ENCODE measurements at places on chromosomes 11 and 22.
A peak's percentile ranks its signal among the peaks of the same experiment; 100 is the strongest.

DNA sequence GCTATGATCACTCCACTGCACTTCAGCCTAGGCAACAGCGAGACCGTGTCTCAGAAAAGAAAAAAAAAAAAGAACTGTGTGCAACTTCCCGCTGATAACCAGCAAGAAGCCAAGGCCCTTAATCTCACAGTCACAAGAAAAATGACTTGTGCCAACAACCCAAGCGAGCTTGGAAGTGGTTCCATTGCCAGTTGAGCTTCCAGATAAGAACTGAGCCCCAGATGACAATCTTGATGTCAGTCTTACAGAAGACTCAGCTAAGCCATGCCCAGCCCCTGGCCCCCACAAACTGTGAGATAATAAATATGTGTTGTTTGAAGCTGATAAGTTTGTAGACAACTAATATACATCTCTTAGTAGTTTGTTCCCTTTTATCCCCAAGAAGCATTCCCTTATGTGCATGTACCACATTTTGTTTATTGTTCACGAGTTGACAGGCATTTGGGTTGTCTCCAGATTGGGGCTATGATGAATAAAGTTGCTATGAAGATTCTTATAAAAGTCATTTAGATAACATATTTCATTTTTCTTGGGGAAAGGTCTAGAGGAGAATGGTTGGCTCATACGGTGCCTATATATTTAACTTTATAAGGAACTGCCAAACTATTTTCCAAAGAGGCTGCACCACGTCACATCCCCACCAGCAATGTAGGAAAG lies 85.9 kb downstream of the TIMP3 start:
- DNase-seq: no peak

GRCh38 chr11:42175203-42175602 lies 715.8 kb upstream of the LRRC4C start:
- no peak for DNase-seq

DNA sequence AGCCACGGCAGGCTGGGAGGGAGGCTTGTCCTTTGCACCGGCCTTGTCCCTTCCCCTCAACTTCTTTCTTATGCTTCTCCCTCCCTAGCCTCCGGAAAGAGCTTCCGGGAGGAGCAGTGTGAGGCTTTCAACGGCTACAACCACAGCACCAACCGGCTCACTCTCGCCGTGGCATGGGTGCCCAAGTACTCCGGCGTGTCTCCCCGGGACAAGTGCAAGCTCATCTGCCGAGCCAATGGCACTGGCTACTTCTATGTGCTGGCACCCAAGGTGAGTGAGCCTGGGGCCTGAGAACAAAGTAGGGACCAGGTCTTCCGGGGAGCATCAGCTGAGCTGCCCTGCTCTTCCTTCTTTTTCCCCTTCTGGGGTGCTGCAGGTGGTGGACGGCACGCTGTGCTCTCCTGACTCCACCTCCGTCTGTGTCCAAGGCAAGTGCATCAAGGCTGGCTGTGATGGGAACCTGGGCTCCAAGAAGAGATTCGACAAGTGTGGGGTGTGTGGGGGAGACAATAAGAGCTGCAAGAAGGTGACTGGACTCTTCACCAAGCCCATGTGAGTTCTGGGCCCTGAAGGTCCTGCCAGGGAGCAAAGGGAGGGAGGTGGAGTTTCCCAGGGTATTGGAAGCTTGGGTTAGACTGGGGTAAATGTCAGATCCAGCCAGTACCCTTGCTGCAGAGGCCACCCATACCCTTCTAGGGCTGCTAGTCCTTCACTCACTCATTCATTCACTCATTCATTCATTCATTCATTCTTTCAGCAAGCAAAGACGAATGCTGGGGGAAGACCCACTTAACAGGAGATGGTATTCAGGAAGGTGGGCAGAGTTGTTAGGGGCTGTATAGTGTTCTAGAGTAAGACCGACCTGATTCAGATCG lies 22.6 kb downstream of the ADAMTS15 start:
- DNase-seq: no peak

- no peak for DNase-seq
Observed at GRCh38 chr11:116294630-116295029, 478.2 kb downstream of the BUD13 start.

GRCh38 chr11:45092901-45093760 lies 53.3 kb upstream of the PRDM11 start:
- DNase-seq: peak; percentile 28

DNA sequence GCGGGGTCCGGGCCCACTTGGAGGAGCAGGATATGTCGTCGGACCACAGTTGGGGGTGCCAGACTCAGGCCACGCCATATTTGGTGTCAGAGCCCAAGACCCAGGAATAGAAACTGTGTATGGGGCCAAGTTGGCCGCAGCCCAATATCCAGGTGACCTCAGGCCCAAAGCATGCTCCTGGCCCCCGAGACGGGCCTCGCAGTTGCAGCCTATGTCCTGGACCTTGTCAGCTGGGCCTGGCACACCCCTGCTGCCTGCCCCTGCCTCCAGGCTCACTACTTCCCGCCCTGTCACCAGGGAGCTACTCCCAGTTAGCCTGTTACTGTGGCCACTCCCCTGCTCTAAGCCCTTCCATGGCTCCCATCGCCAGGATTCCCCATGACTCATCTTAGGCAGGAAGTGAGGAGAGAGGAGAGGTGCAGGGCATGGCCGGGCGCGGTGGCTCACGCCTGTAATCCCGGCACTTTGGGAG lies 23.1 kb downstream of the A4GALT start:
- no peak for DNase-seq

GRCh38 chr22:22076932-22077703 lies 94.5 kb upstream of the TOP3B start:
- DNase-seq: no peak

GRCh38 chr11:63670433-63671321 lies 499 bp downstream of the ATL3 start:
- DNase-seq: peak; percentile 48

DNA sequence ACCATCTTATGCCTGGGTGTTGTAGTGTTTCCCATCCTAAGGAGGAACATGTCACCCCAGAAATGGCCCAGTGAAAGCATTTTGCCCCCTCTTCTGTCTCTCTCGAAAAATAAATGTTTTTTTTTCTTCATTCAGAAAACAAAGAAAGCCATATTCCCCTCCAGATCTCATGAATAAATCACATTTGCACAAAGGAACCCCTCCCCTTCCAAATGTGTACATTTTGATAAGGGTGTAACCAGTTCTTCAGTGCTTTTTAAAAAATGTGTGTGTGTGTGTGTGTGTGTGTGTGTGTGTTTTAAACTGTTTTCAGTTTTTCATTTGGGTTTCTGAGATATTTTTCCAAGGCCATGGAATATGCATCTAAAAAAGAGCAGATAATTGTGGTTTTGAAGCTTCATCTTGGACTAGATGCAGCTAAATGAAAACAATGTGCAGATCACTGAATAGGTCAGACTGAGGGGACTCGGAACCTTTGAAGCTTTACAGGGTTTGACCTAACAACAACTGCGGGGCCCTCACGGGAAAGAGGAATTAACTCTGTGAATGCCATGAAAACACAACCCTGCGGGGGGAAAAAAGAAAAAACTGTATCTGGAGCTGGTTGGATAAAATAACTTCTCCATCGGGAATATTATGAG lies 76.4 kb downstream of the YAP1 start:
- no peak for DNase-seq

DNA sequence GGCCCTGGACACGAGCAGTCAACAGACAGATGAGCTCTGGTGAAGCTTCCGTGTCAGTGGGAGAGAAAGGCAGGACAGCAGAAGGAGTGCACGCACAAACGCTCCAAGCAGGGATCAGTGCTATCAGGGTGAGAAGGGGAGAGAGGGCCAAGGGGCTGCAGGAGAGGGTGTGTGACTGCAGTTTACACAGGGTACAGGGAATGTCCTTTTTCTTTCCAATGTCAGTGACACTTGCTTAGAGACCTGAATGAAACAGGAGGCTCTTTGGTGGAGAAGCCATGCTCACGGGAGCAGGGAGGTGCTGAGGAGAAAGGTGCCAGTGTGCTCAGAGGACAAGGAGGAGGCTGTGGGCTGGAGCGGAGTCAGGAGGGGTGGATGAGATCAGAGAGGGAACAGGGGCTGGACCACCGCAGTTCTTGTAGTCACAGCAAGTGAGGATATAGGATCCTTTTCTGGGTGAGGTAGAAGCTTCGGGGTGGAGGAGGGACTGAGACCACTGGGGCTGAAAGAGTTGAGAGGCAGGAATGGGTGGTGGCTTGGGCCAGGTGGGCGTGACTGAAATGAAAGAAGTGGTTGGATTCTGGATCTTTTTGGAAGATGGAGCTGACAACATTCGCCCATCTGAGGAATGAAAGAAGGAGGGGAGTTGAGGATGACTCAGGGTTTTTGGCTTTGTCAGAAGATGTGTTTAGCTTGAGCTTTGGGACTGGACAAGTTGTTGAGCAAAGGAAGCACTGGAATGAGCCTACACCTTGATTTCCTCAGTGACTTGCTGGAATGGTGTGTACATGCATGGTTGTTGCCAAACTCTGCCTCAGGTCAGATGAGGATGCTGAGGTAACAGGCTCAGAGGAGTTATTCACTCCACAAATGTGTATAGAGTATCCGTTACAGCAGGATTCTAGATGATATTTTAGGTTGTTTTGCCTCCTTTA lies 87.9 kb downstream of the ADAMTS15 start:
- no peak for DNase-seq

- no peak for DNase-seq
Observed at GRCh38 chr11:72078477-72078876, 1.9 kb downstream of the NUMA1 start.

DNA sequence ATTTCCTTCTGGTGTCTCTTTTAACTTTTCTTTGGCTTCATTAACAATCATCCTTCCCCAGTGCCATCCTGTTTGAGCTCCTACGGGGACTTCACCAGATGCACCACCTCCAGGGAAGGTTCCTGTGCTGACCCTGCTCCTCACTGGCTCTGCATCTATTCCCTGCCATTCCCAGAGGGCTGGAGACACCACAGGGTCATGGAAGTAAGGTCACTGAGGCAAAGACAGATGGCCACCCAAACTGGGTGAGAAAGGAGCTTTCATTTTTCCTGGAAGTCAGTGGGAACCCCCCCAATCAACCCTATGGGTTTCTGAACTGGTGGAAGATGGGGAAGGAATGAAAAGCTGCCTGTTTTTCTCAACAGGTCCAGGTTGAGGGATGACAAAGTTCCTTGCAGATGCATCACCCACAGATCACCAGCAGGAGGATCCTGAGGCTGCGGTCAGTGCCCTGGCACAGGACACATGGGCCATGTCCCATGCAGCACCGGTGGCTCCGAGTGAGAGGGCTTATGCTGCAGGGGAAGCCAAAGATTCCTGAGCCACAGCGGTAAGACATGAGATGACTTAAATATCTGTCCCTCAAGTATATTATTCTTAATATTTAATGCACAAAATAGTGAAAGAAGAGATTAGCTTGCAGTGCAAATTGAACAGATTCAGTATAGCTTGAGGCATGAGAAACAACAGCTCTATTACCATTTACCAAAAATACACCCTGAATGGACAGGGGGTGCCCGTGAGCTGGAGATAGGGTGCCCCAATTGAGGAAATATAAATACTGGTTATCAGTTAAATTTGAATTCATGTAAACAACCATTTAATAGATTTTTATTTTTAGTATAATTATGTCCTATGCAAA lies 73.0 kb upstream of the VPREB1 start:
- DNase-seq: no peak

DNA sequence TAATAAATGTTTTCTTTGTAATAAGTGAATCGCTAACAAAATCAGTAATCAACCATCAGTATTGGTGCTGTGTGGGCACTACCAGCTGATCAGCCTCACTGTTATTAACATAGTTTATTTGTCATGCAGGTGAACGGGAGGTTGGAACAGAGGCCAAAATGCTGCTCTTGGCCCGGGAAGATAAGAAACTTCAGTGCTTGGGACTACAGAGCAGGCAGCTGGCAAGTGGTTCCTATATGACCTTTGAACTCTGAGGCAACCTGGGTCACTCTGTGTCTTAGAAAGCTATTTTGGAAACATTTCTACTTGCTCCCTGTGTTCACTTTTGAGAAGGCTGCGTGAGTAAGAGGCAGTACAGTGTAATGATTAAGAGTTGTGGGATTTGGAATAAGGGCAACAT lies 36.5 kb upstream of the DNAJB13 start:
- DNase-seq: no peak

DNA sequence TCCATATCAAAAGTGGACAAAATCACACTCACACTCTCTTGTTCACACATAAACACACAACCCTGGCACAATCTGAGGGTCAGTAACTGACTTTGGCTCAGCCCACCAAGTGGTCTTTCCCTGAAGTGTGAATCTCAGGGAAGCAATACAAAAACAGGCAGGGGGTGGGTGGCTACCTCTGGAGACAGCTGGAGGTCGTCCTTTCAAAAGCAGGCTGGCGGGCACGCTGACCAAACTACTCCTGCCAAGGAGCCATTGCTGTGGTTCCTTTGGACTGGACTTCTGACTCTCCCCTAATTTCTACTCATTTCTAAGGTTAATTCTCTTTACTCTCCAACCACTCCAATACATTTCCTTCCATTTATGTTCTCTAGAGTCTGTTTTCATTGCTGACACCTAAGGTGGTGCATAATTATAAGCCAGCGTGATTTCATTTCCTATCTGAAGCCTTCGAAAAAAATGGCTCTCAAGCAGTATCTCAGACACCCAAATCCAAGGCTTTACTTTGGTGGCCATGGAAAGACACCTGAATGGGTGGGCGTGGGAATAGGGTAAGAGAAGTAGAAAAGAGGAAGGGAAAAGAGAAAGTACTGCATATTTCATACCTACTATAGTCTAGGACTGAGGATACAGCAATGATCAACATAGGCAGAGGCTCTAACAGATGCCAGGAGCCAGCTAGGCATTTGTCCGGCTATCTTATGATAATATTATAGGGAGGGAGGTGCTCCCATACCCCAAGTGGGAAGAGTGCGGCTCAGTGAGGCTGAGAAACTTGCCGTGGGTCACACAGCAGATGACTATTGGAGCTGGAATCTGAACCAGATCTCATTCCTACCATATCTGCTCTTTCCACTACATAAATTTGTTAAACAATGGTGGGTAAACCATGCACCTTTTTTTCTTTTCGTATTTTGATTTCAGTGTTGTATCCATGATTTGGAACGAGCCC lies 22.0 kb downstream of the FZD4 start:
- no peak for DNase-seq

DNA sequence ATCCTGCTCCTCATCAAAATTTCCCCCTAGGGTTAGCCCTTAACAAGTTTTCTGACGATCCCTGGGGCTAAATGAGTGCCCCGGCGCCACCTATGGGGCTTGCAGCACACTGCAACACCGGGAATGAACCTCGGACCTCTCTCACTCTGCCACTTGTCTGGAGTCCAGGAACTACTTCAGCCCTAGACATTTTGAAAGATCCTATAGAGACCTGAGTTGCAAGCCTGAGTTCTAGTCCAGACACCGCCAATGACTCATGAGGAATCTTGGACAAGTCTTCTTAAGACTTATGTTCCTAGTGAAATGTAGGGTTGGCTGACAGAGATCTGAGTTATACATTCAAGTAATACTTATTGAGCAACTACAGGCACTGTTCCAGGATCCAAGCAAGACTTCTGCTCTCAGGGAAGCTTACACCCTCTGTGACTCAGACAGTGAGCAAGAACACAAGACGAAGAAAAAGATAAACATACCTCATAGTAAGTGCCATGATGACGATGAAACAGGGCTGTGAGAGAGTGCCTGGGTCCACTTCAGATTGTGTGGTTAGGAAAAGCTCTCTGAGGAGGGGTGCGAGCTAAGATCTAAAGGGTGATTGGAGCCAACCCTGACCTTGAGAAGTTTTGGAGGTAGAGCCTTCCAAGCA lies 10.2 kb upstream of the STK33 start:
- peak; percentile 37 for DNase-seq

GRCh38 chr11:20087118-20087521 lies 73.2 kb downstream of the DBX1 start:
- DNase-seq: no peak
